Nucleus accumbens (tissue), 56 donors: ENCODE measurements at places on chromosomes 12 and 14.

- no peak for DNase-seq
Observed at GRCh38 chr14:91575469-91576208, 65.5 kb upstream of the PPP4R3A start.

- DNase-seq: no peak
Observed at GRCh38 chr14:91303091-91303923, 58.8 kb upstream of the GPR68 start.

DNA sequence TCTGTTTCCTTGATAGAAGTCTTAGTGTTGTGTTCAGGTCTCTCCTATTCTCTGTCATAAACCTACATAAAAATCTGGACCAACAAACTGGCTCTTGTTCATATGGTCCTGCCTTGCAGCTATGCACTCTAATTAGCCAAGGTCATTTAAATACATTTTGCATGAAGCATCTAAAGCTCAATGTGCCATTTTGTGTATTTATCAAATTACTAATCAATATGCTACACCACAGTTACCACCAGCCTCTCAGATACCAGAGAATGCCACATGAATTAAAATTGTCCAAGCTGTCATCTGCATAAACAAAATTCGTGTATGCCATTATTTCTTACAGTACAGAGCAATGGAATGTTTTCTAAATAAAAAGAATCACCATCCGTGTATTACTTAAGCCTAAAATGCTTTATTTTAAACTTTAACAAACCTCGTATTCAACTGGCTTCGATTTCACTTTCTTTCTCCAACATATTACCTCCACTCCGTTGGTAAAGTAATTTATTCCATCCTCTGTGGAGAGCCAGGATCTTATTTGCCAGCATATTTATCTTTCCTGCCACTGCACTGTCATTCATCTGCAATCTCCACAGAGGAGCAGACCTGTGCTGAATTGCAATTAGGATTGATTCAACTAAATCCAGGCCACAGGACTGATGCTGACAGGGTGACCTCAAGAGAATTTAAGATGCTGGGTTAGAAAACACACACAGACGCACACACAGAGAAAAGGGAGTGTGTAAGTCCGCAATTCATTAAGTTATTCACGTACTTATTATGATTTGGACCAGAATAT, 284.1 kb upstream of the FOXG1 start:
- no peak for DNase-seq

DNA sequence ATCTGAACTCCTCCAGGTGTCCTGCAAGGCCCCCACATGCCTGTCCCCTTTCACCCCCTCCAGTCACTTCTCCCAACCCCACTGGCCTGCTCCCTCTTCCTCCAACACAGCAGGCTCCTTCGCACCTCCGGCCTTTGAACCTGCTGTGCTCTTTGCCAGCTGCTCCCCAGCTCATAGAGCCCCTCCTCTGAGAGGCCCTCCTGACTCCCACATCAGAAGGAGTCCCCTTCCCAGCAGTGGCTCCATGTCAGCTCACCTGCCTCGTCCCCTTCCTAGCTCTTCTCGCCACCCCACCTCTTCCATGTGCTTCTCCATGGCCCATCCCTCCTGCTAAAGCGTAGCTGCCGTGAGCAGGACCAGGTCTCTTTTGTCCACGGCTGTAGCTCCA, 22.1 kb downstream of the SCARB1 start:
- no peak for DNase-seq

DNA sequence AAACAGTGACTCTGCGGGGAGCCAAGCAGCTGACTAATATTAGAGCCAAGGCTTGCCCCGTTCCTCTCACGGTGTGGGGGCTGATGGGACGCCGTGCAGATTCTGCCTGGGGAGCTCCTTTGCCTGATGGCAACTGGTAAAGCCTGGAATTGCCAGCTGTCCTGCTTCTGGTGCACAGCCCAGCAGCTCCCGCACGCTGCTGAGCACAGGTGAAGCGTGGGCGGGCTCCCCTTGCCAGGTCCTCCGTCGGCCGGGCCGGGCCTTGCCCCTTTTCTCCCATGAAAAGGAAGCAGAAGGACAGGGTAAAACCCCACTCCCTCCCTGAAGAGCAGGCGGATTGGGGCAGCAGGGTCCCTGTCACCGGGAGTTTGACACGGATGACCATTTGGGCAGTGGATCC, 79.0 kb downstream of the WDR20 start:
- no peak for DNase-seq

GRCh38 chr14:22848351-22849164, 12.2 kb downstream of the MMP14 start:
- DNase-seq: no peak

GRCh38 chr12:8709124-8709830, 11.5 kb downstream of the RIMKLB start:
- DNase-seq: no peak

DNA sequence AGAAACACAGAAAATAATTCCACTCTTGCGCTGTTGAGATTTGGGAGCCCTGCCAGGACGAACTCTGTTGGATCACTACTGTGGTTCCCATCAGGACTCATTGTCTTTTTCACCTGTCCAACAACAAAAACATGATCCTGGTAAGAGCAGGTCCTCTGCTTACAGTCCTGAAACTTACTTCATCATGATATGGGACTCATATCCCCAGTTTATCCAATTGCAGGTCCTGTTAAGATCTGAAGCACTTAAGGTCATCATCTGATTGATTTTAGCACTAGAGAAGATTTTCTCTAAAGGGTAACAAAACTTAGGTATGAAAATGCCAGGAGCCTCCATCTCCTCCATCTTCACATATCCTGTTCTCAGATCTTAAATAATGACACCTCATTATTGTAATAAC, at the start of gene OR6S1:
OR6S1 (minus strand) TSS at position 101 of the 400 bp plus-strand sequence; CDS start at position 101, 0 bp downstream.
- DNase-seq: no peak

DNA sequence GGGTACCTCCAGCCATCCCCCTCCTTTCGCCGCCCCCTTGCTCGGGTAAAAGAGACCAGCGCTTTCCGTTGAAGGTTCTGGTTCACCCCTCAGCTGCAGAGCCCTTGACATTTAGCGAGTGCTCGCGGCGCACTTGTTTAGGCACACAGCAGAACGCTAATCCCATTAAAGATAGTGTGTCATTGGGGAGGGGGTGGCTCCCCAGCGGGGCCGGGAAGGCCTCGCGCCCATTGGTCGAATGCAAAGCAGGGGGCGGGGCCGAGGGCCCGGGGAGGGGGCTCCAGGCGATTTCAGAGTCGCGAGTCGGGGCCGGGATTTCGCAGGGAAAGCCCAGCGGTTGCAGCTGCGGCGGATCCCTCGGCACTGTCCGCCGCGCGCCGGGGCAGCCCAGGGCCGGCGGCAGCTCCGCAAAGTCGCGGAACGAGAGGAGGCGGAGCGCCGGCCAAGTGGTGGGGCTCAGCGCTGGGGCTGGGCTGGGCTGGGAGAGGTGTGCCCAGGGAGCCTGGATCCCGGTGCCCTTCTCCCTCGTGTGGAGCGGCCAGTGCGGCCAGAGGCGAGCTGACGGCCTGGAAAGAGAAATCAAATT, 122.9 kb downstream of the TSPAN9 start:
- DNase-seq: no peak
